Naive thymus-derived CD8-positive, alpha-beta T cell (primary cell): ENCODE measurements at places on chromosomes 7 and 10.

- no peak for DNase-seq
Measured at GRCh38 chr7:25846722-25847121, 305.3 kb upstream of the NFE2L3 start.

DNA sequence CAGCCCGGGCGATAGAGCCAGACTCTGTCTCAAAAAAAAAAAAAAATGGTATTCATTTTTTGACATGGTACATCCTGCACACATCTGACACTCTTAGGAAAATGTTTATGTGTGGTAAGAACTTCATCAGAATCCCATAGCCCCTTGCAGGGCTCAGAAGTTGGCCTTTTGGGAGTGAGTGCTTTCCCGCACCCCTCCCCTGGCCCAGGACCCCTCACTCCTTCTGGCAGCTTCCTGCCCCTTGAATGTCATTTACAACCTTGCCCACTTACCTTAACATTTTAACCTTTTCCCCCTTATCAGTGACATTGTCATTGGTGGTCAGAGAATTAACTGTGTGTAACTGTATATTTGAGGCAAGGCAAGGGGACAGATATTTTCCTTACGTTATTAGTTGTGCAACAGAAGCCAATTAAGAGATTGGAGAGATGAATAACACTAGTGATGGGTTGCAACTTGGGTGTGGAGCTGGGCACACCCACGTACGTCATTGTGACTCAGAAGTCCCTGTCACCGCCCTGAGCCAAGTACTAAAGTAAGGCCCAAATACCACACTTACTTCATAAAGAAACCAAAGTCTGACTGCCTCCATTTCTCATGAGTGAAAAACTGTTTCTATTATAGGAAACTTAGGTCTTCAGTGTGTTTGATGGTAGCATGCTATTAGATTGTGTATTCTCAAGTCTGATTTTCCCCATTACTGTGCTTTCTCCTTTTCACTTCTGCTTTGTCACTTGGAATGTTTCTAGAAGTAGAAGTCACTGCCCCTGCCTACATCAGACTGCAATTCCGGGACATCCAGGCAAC lies 31.6 kb downstream of the OGDH start:
- peak; percentile 66 for DNase-seq

GRCh38 chr10:11250304-11250703 lies 232.6 kb downstream of the CELF2 start:
- DNase-seq = no peak

- DNase-seq = no peak
Measured at GRCh38 chr7:105126436-105126975, 112.5 kb downstream of the KMT2E start.

DNA sequence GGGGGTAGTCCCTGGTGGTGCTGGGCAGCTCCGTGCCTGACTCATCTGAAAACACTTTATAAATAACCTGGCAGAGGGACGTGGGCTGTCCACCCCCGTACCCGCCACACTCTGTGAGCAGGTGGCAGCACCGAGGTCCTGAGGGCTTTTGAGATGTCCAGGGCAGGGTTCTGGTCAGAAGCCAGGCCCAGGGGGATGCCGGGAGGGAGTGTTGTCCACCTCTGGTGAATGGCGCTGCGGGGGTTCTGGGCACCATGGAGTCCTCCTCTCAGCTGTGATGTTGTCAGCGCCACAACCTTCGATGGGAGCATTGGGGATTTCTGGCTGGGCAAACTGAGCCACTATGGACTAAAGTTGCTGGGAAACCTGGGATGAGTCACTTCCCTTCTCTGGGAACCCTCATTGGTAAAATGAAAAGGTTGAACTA lies 27.4 kb upstream of the GOLGA7B start:
- DNase-seq = no peak
